Activated B cell treated with CpG ODN at 0.5 μM for 24 hours (primary cell): ENCODE measurements at places on chromosomes 16 and 17. TPM values are rescaled to one million over a fixed set of nuclear protein-coding genes. Genes with fewer than 3 reads are reported as not detected.

DNA sequence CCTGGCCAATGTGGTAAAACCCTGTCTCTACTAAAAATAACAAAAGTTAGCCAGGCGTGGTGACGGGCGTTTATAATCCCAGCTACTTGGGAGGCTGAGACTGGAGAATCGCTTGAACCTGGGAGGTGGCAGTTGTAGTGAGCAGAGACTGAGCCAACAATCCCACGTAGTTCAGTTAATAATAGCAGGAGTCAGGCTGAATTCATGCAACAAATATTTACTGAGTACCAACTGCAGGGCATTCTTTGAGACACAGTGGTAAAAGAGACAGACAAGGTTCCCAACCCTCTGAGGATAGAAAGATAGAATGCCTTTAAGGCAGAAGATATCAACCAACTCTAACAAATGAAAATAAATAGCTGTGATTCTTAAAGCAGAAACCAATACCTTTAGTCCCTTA, 39.1 kb downstream of the SPOP start:
- no peaks in the 10 kb centered on the region for H3K27me3 ChIP-seq
- H3K36me3 ChIP-seq = peaks cover 28% of the 10 kb centered on the region
- no peak overlapping the region for H3K4me3 ChIP-seq
- peaks cover 10% of the 10 kb centered on the region for H3K4me1 ChIP-seq

The MYH1 gene
- total RNA-seq = not detected in 2 replicates

The CD300A gene
- total RNA-seq = 0.34 and 0.71 TPM in 2 replicates

DNA sequence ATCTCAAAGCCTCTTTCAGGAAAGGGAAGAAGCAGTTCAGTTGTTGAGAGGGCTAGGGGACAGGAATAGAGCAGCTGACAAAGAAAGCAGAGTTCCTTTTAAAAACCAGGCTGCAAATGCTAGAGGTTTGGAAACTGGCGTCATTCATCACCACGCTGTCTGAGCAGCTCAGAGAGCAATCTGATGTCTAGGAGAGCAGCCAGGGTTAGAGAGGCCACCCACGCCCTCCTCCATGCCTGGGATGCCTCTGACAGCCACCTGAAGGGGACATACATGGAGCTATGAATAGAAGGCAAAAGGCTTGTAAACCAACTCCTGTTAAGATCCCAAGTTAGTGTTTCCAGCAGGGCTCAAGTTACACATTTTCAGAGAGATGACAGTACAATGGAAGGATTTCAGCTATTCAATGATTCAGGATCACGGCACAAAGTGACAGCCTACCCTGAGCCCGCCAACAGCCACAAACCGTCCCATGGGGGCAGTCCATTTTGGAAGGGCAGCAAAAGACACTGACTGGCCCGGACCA, 12.4 kb downstream of the RAB5C start:
- peaks cover 34% of the 10 kb centered on the region for H3K4me1 ChIP-seq
- no peaks in the 10 kb centered on the region for H3K27me3 ChIP-seq
- no peak overlapping the region for H3K27ac ChIP-seq
- no peak for DNase-seq

- no peak overlapping the region for H3K27ac ChIP-seq
- H3K4me3 ChIP-seq = no peak overlapping the region
- H3K27me3 ChIP-seq = peaks cover 4% of the 10 kb centered on the region
- H3K36me3 ChIP-seq = no peaks in the 10 kb centered on the region
- DNase-seq = no peak
- H3K4me1 ChIP-seq = peaks cover 11% of the 10 kb centered on the region
Measured at GRCh38 chr17:27950995-27951394, 57.8 kb upstream of the LYRM9 start.

DNA sequence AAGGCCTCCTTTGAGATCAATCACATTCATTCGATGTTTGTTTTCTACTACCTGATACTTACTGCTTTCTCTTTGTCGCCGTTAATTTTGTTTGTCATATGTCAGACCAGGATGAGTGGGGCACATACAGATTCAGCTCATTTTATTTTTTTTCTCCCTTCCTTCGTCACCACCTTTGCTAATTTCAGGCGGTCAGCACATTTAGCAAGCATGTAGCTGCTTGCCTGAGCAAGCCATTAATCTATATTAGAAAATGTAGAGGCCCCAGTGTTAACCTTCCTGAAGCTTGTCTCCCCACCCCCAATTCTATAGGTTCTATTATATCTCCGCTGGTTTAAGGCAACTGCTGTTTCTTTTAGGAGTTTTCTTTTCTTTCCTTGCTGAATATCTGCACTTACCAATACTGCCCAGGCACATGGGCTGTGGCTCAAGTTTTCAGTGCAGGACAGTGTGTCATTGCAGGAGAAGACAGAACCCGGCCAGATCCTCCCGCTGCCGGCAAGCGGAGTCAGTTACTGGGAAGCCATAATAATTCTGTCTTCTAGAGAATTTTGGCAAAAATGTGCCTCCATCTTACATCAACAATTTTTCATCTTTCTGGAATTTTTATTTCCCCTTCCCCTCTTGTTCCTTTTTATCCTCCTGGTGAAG, 714.3 kb downstream of the WWOX start:
- DNase-seq = no peak
- H3K27me3 ChIP-seq = no peaks in the 10 kb centered on the region
- peaks cover 6% of the 10 kb centered on the region for H3K36me3 ChIP-seq

DNA sequence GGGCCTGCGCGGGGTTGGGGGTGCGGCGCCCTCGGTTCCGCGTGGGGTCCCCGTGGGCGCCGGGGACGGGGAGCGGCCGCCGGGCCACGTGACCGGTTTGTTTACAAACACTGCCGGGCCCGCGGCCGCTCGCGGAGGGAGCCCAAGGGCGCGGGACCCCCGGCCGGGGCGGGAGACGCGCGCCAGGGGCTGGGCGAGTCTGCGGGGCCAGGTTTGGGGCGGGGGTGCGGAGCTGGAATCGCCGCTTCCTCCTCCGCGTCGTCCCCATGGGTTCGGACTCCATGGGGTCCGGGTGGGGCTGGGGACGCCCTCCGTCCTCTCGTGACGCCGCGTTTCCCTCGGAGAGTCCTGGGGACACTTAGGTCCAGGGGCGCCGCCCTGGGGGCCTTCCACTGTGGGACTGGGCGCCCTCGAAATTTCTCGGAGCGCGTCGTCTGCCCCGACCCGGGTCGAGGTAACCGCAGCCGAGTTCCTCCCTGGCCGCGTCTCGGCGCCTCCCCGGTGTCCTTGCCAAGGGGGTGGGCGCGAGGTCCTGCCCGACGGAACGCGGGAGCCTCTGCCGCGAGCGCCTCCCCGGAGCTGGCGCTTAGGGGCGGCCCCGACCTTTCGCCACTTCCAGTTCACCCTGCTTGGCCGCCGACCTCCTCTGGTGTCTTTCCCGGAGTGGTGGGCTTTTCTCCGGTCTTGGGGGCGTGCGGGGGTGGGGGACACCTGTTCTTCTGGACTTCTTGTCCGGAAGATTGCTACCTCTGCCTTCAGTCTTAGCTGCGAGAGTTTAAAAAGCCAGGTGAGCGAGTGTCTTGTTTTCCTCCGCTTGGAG, 684 bp downstream of the YPEL2 start:
- H3K4me1 ChIP-seq = peaks cover 66% of the 10 kb centered on the region
- DNase-seq = peak; percentile 39
- H3K36me3 ChIP-seq = peaks cover 4% of the 10 kb centered on the region
- H3K27ac ChIP-seq = peak overlapping the region; percentile 81

GRCh38 chr16:30186782-30187555, 3.6 kb downstream of the CORO1A start:
- H3K4me3 ChIP-seq = peak overlapping the region; percentile 77
- H3K36me3 ChIP-seq = peaks cover 38% of the 10 kb centered on the region
- no peaks in the 10 kb centered on the region for H3K27me3 ChIP-seq
- H3K27ac ChIP-seq = peak overlapping the region; percentile 97

The FBXW10B gene
- total RNA-seq = 0.20 and 0.62 TPM in 2 replicates

GRCh38 chr16:77963185-77964044, 58.9 kb upstream of the CLEC3A start:
- no peak for DNase-seq
- H3K27me3 ChIP-seq = peaks cover 9% of the 10 kb centered on the region
- no peaks in the 10 kb centered on the region for H3K36me3 ChIP-seq
- H3K27ac ChIP-seq = no peak overlapping the region
- H3K4me3 ChIP-seq = peak overlapping the region; percentile 8

- DNase-seq = no peak
- peaks cover 76% of the 10 kb centered on the region for H3K4me1 ChIP-seq
- H3K36me3 ChIP-seq = peaks cover 4% of the 10 kb centered on the region
- H3K27ac ChIP-seq = no peak overlapping the region
- H3K27me3 ChIP-seq = no peaks in the 10 kb centered on the region
Measured at GRCh38 chr17:57445772-57446472, 189.6 kb downstream of the MSI2 start.

DNA sequence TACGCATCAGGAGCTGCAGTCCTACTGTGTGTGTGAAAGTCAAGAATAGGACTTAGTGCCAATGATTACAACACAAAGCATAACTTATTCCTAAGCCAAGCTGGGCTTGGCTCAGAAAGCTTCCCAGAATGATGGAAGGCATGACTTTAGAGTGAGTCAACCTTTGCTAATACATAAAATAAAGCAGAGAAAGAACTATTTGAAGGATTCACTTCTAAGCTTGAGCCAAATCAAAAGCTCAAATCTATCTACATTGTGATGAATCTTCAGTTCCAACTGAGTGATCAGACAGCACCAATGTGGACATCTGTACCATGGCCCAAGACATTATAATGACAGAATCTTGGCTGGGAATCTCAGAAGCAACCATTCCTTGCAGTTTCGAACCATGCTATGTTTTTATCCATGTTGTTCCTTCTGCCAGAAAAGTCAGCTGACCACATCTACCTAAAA, 41.4 kb downstream of the SMG6 start:
- no peaks in the 10 kb centered on the region for H3K27me3 ChIP-seq
- H3K27ac ChIP-seq = no peak overlapping the region
- peaks cover 36% of the 10 kb centered on the region for H3K4me1 ChIP-seq

DNA sequence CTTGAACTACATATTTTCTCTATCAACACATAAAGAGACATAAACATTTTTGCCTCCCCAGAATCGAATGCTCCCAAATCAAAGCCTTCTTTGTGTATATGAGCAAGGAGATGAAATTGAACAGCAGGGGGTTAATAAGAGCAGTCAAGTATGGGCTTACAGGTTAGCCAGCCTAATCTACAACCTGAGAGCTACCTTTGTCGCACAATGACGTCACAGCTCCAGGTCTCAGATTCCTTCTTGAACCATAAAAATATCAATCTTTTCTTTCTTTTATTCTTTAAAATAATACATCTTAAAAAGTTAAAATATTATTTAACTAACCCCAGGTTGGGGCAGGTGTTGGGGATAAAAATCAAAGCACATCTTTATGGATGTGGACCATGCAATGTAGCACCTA, 482.9 kb upstream of the CDH11 start:
- no peak overlapping the region for H3K4me3 ChIP-seq
- H3K27me3 ChIP-seq = no peaks in the 10 kb centered on the region
- H3K27ac ChIP-seq = no peak overlapping the region
- H3K36me3 ChIP-seq = no peaks in the 10 kb centered on the region

- H3K4me3 ChIP-seq = no peak overlapping the region
- H3K27me3 ChIP-seq = no peaks in the 10 kb centered on the region
- H3K4me1 ChIP-seq = no peaks in the 10 kb centered on the region
- H3K27ac ChIP-seq = no peak overlapping the region
Measured at GRCh38 chr17:66459811-66460270, 157.4 kb downstream of the PRKCA start.

DNA sequence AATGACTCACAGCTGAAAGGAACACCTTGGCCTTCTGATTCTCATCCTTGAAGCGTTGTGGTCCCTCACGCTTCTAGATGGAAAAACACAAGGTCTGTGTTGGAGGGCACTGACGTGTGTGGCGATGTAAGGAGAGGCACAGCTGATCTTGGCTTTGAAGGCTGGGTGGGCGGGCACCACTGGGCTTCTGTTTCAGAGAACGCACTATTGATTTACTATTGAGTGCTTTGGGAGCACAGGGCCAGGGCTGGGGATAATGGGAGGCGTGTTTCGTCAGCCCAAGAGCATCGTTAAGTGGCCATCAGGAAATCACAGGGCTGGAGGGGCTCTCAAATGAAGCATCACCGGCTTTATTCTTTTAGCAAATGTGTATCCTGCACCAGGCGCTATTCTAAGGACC, 70.7 kb downstream of the CMIP start:
- no peaks in the 10 kb centered on the region for H3K27me3 ChIP-seq
- peaks cover 56% of the 10 kb centered on the region for H3K4me1 ChIP-seq
- peaks cover 12% of the 10 kb centered on the region for H3K36me3 ChIP-seq
- H3K27ac ChIP-seq = no peak overlapping the region

DNA sequence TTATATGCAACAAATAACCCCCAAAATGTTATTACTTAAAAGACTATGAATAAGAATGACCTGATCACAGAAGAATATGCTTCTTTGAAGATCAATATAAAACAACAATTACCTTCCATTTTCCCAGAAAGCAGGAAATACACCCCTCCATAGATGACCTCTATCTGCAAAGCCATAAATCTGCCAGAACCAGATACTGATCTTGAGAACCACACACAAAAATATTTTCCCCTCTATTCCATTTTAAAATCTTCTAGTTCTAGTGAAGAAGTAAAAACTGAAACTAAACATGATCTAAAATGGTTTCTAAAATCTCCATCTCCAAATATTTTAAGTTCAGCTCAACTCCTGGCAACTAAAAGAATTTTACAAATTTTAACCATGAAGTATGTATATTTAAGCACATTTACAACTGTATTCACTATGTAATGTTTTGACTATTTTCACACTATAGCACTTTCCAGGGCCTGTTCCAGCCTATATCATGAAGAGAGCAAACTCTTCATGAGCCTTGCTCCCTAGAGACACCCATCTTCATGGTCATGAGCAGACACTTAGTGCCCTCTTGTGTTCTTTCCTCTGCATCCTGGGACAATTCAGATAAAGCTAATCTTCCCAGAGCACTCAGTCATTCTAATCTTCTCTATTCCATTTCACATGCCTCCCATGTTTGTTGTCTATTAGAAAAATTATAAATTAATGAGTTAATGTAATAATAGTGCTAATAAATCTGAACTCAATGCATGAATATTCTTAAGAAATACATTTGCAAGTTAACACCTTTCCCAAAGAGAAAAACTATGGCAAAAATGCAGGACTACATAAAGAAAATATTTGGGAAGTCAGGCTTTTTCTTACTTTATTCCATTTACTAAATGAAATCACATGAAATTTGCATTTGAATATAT, 87.0 kb downstream of the HELZ start:
- no peak overlapping the region for H3K4me3 ChIP-seq
- no peak overlapping the region for H3K27ac ChIP-seq
- H3K36me3 ChIP-seq = peaks cover 56% of the 10 kb centered on the region
- H3K27me3 ChIP-seq = no peaks in the 10 kb centered on the region
- no peaks in the 10 kb centered on the region for H3K4me1 ChIP-seq

The EMC6 gene
- total RNA-seq = 33.8 and 38.0 TPM in 2 replicates

The MEIOB gene
- total RNA-seq = not detected in 2 replicates

The MYH3 gene
- 5.8 and 5.9 TPM in 2 replicates for total RNA-seq

GRCh38 chr17:75266316-75267152, 4.5 kb downstream of the MIF4GD start:
- peaks cover 48% of the 10 kb centered on the region for H3K36me3 ChIP-seq
- DNase-seq = no peak
- H3K27ac ChIP-seq = no peak overlapping the region
- H3K4me3 ChIP-seq = no peak overlapping the region
- no peaks in the 10 kb centered on the region for H3K27me3 ChIP-seq
- H3K4me1 ChIP-seq = peaks cover 27% of the 10 kb centered on the region

GRCh38 chr17:70353408-70354092, 184.2 kb downstream of the KCNJ2 start:
- no peak for DNase-seq
- H3K27ac ChIP-seq = no peak overlapping the region
- no peak overlapping the region for H3K4me3 ChIP-seq
- H3K36me3 ChIP-seq = no peaks in the 10 kb centered on the region
- H3K4me1 ChIP-seq = no peaks in the 10 kb centered on the region

GRCh38 chr16:71341881-71342280, 16.6 kb upstream of the CALB2 start:
- H3K36me3 ChIP-seq = no peaks in the 10 kb centered on the region
- no peak for DNase-seq
- H3K27me3 ChIP-seq = peaks cover 27% of the 10 kb centered on the region
- H3K4me3 ChIP-seq = no peak overlapping the region
- no peaks in the 10 kb centered on the region for H3K4me1 ChIP-seq
